ENCODE measurements at places on chromosomes 16 and 17. TPM values are rescaled to one million over a fixed set of nuclear protein-coding genes. Genes with fewer than 3 reads are reported as not detected.
A peak's percentile ranks its signal among the peaks of the same experiment; 100 is the strongest.

The TBC1D10B gene
- total RNA-seq = 26.5 TPM

The CRYM gene
- 4.1 TPM for total RNA-seq

The SLC5A2 gene
- not detected for total RNA-seq

The PYDC1 gene
- total RNA-seq = not detected

The SLC38A8 gene
- not detected for total RNA-seq

The CTRL gene
- total RNA-seq = 0.59 TPM

GRCh38 chr17:45427181-45427835 is 5.4 kb downstream of the ARHGAP27 start:
- peak; percentile 68 for DNase-seq

GRCh38 chr17:67994817-67995569 is 1.3 kb downstream of the C17orf58 start:
- DNase-seq = peak; percentile 96

- no peak for DNase-seq
Measured at GRCh38 chr16:57192720-57193486, 6.8 kb downstream of the RSPRY1 start.

DNA sequence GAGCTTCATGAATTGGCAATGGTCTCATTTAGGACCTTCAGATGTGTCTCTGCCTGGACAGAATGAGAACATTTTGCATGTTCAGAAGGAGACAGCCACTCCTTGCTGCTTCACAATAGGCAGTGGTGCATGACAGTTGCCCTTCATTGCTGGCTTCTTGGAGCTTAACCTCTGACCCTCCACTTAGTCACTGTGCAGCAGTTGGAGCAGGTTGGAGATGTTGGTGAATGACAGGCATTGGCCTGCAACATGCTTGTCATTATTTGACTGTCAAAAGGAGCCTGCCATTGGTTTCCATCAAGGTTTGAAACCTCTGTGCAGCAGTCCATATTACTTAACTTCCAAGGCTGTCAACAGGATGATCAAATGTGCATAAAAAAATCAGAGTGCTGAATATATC is 22.7 kb downstream of the FTO start:
- no peak for DNase-seq

DNA sequence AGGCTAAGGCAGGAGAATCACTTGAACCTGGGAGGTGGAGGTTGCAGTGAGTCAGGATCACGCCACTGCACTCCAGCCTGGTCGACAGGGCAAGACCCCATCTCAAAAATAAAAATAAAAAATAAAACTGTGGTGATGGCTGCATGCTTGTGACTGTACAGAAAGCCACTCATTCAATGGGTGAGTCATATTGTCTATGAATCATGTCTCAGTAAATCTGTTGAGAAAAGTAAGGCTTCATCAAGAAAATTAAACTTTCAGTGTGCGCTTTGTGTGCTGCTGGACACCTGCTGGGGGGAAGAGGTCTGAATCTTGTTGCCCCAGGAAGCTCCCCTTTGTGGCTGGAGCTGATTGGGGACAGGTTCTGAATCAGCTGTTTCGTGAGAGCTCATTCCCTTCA is 11.3 kb downstream of the NUBP1 start:
- DNase-seq = peak; percentile 92

DNA sequence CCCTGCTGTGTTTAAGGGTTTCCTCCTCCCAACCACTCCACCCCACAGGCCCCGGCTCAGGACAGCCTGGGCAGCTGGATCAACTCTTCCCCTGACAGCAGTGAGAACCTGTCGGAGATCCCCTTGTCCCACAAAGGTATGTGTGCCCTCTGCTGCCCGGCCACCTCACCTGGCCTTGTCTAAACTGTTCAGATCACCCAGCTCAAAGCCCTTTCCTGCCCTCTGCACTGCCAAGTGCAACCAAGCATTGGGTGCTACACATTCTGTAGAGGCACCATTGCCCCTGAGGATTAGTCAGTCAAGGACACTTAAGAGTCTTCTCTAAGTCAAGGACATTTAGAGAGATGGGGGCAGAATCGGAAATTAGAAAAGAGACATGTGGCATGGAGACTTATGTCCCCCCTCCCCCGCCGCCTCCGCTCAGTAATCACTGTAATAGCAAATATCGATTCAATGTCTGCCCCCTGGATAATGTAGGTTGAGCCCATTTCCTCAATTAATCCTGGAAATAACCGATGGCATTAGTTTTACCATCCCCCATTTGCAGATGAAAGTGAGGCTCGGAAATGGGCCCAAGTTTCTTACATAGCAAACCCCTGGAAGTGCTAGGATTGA is 8.1 kb downstream of the BTBD17 start:
- DNase-seq = no peak

DNA sequence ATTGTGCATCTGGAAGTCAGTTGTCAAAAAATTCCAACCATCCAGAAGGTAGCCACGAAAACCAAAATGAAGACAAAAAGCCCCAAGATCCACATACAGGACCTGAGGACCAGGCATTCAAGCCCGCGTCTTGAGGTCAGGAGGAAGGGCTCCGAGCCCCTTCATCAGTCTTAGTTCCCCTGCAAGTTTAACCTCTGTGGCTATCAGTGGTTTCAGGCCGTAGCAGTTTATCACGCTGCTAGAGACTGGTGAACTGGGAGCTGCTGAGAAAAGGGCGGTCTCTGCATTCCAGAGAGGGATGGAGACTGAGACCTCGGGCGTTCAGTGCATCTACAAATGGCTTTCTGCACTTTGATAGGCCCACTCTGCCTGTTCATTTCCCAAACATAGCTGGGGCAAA is 70.6 kb downstream of the IRF8 start:
- no peak for DNase-seq

DNA sequence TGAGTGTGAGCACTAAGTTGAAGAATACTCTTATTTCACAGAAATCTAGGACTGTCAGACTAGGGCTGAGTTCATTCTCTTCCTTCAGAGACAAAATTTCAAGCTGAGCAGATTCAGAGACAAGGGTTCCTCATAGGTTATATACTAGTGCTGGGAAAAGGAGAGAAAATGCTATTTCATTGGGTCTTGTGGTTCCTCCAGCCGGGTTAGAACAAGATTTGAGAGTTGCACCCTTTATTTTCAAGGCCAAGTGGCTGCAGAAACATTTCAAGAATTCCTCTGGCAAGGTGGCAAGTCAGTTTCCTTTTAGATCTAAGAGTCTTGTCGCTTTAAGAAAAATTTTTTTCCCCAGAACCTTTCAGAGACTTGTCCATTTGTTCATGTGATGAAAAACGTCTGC is 6.8 kb downstream of the THUMPD1 start:
- no peak for DNase-seq

DNA sequence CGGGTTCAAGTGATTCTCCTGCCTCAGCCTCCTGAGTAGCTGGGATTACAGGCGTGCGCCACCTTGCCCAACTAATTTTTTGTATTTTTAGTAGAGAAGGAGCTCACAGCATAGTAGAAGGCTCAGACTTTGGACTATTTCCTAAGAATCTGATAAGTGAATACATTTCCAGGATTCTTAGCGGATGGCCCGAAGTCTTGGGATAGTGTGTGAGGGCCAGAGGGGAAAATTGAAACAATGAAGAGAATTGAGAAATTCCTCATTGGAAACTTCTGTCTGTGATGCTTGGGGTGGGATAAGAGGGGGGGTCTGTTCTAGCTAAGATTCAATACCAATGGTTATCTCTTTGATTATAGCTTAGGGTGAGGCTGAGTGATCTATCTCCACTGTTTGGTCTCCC is 183.3 kb downstream of the MSI2 start:
- no peak for DNase-seq

- DNase-seq = no peak
Measured at GRCh38 chr17:11742886-11743285, 144.6 kb downstream of the DNAH9 start.

- peak; percentile 47 for DNase-seq
Measured at GRCh38 chr16:48291303-48291702, 44.0 kb upstream of the ABCC11 start.

- no peak for DNase-seq
Measured at GRCh38 chr16:88673716-88674379, 11.0 kb upstream of the MVD start.

DNA sequence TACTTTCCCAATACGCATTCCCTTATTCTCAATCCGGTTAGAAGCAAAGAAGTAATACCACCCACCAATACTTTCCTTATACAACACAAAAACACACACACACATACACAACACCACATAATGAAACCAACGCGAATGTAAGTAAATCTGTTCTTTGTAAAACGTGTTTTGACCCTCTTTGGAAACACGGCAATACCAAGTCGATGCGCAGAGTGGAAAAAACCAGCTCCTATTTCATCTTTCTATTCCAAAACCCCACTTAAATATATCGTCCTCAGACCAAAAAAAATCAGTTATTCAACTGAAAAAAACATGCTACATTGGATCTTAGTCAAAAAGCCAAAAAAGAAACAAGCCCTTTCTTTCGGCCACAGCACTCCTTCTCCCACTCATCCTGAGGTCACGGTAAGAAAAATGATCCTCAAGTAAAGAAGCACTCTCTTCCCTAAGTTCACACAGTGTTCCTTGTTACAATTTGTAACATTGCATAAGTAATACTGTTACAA is 31.0 kb upstream of the ARL4D start:
- peak; percentile 82 for DNase-seq

GRCh38 chr17:4898351-4898750 is 985 bp upstream of the C17orf107 start:
- peak; percentile 68 for DNase-seq

DNA sequence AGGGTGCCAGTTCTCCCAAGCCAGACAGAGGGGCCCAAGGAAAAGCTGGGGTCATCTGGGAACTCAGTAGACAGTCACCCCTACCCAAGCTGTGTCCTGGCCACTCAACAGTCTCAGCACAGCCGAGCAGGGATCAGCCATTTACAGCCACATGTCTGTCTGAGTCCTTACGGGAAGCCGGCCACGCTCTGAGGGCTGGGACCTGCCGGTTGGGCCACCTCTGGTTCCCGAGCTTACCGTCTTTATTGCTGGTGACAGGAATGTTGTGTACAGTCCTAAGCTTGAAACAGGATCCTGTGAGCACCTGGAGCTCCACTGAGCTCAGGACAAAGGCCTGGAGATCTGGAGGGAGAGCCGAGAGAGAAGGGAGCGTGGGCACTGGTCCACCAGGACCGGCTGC is 59.8 kb downstream of the TIMM22 start:
- DNase-seq = no peak

Measured in osteoblast (primary cell).